ENCODE measurements at places on chromosomes 13 and 19.
A peak's percentile ranks its signal among the peaks of the same experiment; 100 is the strongest.

GRCh38 chr19:12946092-12946721 lies 545 bp downstream of the RAD23A start:
- peak; percentile 14 for DNase-seq

GRCh38 chr13:25992076-25992475 lies 59.7 kb downstream of the SHISA2 start:
- no peak for DNase-seq

- DNase-seq, result no peak
Measured at GRCh38 chr13:42116225-42116624, 67.8 kb downstream of the DGKH start.

DNA sequence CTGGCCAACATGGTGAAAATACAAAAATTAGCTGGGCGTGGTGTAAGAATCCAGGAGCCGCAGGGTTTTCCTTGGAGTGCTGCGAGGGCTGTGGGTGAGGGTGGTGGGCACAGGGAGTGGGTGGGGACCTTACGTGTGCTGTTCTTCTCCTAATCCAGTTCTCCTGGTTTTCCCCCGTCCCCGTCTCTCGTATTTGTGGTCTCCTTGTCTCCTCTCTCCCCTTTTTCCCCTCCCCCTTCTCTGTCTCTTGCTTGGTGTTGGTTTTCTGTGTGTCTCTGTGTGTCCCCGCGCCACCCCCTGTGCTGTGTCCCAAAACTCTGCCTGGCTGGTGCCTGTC lies 1.7 kb downstream of the SELENOW start:
- no peak for DNase-seq

GRCh38 chr19:35898499-35898809 lies 1.9 kb downstream of the NFKBID start:
- no peak for DNase-seq

GRCh38 chr19:35265126-35265899 lies 3.4 kb upstream of the USF2 start:
- no peak for DNase-seq

DNA sequence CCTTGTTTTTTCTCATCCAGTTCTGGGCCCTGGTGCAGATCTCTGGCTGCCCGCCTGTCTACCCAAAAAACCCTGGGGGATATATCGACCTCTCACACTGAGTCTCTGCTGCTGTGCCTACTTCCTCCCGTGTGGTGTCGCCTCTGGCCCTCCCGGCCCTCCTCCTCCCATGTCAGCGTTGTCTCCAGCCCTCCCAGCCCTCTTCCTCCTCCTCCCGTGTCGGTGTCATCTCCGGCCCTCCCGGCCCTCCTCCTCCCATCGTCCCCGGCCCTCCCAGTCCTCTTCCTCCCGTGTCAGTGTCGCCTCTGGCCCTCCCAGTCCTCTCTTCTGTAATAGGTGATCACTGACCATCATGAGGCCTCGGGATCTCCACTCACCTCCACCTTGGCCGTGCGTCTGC lies 81.8 kb downstream of the GPR12 start:
- DNase-seq, result no peak

Measured in NCI-H774 (cell line).